ENCODE measurements at places on chromosomes 11 and 22.

GRCh38 chr11:60924110-60924905, at the start of gene TMEM132A:
TSS of gene TMEM132A (plus strand) at chr11:60924460. CDS start at chr11:60924634, 174 bp downstream.
- no peak for DNase-seq

DNA sequence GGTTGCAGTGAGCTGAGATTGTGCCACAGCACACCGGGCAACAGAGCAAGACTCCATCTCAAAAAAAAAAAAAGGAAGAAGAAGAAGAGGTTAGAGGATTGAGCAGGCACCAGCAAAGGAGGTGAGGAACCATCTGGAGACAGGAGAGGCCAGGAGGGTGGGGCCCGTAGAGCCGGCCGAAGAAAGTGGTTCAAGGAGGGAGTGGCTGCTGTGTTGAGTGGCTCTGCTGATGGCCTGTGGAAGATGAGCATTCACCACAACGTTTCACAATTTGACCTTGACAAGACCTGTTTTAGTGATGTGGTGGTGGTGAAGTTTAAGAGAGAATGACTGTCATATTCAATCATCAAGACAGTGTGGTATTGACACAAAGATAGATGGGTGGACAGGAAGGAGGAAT, 6.8 kb upstream of the CTSD start:
- no peak for DNase-seq

DNA sequence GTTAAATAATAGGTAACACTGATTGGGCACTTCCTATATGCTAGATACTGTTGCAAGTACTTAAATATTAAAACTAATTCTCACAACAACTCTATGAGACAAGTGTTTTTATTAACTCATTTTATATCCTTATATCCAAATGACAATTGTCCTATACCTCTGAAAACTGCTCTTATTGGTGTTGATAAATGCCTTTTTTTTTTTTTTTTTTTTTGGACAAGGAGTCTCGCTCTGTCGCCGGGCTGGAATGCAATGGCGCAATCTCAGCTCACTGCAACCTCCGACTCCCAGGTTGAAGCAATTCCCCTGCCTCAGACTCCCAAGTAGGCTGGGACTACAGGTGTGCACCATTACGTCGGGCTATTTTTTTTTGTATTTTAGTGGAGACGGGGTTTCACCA, 41.6 kb downstream of the MRTFA start:
- no peak for DNase-seq

GRCh38 chr11:129960216-129961214, 42.1 kb downstream of the PRDM10 start:
- DNase-seq, result no peak

DNA sequence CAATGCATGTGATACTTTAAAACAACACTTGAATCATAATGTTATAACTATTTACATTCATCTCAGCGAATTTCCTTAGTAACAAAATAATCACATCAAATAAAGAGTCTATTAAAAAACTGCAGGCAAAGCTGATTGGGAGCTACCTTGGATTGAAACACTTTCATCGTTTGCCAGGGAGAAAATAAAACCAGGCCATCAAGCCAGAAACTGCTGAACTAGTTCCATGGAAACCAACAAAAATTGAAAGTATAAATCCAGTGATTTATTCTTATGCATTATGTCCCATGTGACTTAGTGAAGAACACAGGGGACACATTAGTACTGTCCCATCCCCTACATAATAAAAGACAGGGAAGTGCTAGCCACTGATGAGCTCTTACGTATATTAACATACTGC, 21.7 kb downstream of the SLC35F2 start:
- no peak for DNase-seq

DNA sequence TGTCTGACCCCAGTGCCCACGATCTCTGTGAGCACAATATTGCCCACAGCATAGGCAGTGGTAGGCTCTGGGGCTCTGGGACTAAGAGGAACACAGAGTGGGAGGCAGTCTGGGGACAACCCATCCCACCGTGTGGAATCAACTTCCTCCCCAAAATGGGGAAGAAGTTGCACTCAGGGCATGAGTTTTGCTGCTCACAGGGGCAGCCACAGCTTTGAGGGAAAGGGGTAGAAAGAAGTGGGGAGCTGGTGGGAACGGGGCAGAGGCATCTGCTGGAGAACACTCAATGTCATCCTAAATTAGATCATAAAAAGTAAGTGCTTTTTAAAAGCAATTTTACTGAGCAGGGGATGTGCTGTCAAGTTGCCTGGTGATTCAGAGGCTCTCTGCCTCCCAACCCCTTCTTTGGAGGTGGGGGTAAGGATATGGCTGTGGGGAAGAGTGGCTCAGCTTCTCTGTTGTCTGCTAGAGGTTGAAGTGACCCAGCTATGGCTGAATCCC, 233.8 kb upstream of the NCAM1 start:
- no peak for DNase-seq

- peak; percentile 53 for DNase-seq
Observed at GRCh38 chr22:41524809-41525449, 19.3 kb downstream of the POLR3H start.

DNA sequence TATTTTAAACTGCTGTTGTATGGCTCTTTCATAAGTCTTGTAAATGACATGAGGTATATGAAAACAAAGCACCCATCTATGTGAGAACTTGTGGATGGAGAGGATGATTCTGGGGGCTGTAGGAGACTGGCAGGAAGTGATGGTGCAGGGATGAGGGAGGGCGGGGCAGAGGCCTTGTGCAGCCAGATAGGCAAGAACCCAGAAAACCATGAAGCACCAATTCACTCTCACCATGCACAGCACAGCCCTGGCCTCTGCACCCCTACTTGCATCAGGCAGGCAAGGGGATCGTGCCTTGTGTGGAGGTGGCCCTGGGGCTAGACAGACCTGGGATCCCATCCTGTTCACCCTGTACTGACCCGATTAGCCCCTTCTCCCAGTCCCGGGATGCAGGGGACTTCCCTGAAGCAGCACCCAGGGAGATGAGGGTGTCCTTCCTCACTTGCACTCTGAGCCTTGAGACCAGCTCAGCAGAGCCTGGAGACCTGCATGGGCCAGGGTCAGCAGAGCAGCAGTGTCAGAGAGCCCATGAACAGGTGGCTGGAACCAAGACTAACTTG, 85.5 kb downstream of the MORC2 start:
- no peak for DNase-seq

DNA sequence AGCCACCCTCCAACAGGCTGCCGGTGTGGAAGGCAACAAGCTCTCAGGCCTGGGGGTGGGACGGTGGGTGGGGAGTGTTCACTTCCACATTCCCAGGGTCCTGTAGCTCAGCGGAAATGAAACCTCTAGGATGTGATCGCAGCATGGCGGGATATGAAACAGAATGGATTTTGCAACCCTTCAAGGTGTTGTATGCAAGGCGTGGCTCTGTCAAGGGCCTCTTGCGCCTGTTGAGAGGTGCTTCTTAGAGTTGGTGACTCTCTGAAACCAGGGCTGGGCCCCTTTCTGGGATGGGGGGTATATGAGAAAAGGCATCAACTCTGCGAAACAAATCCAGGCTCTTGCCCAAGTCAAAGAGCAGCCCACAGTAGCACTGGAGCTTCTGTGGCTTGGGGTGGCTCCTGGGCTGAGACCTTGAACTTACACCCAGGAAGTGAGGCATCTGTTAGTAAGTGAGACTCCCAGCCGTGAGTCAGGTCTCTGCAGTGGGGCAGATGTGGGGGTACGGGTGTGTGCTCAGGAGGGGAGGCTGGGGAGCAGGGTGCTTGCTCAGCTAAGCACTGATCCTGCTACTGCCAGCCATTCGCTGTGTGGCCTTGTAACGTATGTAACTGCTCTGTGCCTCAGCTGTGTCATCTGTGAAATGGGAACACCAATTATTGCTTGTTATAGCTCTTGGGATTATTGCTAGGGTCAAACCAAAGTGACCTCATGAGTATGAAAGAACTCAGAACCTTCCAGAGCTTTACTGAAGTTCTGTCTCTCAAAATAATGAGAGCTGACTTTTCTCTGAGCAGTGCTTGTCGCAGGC, 28.3 kb downstream of the NECTIN1 start:
- DNase-seq, result no peak

GRCh38 chr22:36387709-36387958, 133 bp downstream of the MYH9 start:
- DNase-seq, result no peak

DNA sequence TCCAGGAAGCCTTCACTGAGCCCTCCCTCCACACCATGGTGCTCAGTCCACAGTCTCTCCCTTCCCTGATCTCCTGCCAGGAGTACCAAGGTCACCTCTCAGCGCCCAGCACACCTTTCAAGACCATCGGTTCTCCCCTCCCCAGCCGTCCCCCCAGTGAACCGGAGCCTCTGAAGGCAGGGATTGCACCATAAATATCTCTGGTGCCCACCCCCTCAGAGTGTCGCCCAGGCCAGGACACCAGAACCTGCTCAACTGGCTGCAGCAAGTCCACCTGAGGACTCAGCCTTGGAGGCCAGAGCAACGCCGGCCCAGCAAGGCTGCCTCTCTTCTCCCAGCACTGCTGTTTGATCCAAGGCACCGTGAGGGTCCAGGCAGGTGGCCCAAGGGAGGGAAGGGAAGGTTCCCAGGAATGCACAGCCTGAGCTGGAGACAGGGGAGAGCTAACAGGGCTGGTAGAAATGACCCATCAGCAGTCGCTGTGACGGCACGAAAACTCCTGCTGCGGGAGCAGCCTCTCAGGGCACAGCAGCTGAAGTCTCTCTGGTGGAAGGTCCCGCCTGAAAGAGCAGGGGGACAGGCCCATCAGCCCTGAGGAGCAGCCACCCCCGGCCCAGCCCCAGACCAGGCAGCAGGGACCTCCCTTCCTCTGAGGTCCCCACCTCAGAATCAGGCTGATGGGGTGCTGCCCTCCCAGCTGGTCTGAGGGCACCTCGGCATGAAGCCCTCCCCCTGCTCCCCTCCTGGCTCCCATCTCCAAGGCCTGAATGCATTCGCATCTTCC, 80.3 kb downstream of the BUD13 start:
- no peak for DNase-seq

DNA sequence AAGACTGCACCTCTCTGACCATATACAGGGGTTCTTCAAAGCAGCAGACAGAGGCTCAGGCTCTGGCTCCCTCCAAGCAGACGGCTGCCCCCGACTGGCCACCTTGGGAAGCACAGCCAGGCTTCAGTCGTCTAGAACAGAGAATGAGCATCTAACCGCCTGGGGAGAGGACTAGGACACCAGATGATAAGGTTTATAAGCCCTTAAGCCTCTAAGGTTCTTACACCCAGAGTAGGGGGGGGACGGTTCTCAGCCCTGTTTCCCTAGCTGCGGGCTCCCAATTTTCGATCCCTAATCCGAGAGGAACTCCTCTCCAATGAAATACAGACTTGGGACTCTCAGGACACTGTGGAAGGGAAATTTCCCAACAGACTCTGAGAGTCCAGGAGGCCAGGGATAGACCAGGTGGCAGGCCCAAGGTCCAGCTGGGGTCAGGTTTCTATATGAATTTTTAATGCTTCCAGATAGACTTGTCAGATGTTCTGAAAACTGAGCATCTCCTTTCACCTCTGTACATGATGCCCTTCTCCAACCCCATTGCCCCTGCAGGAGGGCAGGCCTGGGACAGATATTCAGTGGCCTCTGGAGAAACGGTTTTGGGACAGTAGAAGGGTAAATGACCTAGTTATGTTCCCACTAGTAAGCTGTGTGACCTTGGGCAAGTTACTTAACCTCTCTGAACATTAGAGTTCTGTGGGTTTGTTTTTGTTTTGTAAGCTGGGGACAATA, 20.2 kb downstream of the RTN4RL2 start:
- DNase-seq, result peak; percentile 65

DNA sequence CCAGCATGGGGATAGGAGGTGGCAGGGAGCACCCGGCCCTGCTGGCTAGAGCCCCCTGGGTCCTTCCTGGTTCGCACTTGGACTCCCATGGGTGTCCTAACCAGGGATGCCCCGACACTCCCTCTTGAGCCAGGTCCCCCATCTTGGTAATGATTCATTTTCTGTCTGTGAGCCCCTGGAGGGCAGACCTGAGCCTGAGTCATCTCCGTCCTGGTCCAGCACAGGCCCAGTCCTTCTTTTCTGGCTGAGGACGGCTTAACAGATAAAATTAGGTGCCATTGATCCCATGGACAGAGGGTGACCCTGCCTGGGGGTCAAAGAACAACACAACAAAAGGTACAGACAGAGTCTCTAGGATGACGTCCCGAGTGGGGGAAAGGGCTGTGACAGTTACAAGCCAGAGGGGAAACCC, 3.5 kb downstream of the RHOD start:
- no peak for DNase-seq

- no peak for DNase-seq
Observed at GRCh38 chr11:111472228-111472627, 40.0 kb downstream of the BTG4 start.

DNA sequence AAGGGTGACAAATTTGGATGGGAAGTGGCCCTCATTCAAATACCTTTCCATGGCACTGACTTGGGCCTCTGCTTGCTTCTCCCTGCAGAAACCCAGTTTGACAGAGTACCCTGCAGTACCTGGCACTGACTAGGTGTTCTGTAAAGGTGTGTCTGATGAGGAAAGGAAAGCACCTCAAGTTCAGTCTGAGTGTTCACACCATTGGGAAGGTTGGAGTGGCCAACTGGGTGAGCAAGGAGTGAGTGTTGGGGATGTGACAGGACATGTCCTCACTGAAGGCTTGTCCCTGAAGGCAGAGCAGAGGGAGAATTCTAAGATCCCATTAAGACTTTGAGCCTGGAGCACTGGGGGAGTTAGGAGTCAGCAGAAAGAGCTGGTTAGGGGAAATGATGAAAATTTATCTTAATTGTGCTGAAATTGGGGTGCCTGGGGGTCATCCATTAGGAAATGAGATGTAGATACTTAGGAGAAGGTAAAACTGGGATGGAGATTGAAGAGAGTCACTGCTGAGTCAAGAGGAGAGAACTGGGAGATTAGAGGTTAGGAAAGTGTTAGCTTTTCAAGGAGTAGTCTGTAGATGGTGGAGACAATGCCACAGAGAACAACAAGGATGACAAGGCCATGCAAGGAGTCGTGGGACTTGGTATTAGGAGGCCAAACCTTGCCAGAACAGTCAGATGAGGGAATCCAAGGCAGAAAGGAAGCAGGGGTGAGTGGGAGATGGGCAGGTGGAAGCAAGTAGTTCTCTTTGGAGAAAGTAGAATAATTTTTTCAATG, 6.1 kb downstream of the SREBF2 start:
- DNase-seq, result no peak

GRCh38 chr11:100151944-100152343, 535.1 kb upstream of the ARHGAP42 start:
- no peak for DNase-seq

GRCh38 chr11:17607083-17607429, 60.0 kb downstream of the OTOG start:
- DNase-seq, result no peak

- no peak for DNase-seq
Observed at GRCh38 chr11:111515591-111515990, 1.0 kb downstream of the HOATZ start.

DNA sequence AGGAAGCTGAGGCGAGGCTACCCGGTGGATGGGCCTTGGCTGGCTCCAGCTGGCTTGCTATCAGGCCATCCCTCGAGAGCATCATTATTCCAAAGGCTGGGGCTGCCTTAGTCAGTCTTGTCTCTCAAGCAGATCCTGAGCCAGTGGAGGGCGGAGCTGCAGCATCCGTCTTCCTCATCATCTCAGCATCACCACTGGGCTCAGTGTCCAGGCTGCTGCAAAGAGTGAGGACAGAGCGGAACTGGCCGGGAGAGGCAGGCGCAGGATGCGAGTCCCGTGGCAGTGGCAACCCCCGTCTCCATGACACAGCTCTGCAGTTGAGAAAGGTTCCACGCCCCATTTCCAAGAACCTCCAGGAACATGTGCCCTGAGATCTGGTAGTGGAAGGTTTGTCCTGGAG, 4.4 kb downstream of the TP53I11 start:
- no peak for DNase-seq

Data from stimulated activated CD4-positive, alpha-beta T cell treated with anti-CD3 and anti-CD28 coated beads, Interleukin-1b, Interleukin-23, amount 100 ng/mL, for 24 hours (primary cell).